ENCODE measurements at places on chromosomes 3 and 15. TPM values are rescaled to one million over a fixed set of nuclear protein-coding genes. Genes with fewer than 3 reads are reported as not detected.

DNA sequence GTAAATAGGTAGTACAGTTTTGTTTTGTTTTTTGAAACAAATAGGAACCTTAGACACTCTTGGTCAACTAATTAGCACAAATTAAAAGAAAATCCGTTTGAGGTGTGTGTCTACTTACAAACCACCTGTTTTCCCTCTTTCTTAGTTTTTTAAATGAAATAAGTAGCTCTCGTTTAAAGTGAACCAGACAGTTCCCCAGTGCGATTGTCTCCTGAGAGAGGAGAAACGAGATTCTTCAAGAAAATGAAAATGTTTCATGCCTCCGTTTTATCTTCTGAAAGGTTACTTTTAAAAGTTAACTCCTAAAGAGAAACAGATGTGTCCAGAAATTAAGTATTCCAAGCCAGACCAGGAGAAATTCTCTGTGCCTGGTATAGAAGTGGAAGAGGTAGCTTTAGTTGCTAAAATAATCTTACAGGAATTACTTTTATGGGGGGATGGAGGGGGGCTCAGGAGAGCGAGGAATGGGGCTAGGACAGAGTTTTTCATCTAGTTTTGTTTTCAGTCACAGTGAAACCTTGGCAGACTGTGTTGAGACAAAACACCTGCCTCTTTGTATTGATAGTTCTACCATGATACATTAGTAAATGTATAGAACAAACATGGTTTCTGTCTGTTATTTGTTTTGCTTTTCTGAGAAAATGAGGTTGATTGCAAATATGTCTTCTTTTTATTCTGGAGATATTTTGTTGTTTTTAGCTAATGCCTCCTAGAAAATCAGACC lies 155.1 kb upstream of the CNTN4 start:
- DNase-seq, result no peak

DNA sequence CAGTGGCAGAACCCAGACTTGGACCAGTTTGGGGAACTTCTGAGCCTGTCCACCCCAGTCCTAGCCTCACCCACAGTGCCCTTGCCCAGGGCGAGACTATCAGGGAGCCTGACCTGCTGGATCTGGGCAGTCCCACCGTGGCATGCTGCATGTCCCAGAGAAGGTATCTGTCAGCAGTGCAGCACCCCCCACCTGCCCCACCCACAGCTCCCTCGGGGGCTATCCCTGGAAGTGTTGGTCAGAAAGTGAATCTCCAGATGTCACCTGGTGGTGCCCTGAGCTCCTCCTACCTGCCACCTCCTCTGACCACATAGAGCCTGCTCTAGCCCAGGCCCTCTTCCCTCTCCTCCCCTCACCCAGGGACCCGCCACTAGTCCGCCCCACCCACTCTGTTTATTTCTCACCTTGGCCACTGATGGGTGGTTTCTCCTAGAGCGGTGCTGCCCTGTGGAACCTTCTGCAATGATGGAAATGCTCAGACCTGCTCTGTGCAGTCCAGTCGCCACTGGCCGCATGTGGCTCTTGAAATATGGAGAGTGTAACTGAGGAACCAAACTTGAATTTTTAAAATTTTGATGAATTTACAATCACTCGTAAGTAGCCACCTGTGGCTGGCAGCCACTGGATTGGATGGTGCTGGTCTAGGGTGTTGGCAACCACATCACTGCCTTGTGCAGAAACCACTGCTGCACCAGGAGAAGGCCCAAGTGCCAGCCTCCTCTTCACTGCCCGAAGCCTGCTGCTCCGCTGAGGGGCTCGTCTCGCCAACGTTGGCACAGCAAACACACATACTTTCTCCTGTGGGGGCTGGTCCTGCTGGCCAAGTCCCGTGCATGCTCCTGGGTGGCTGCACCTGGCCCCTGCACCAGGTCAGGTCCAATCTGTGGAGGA lies 13.1 kb downstream of the HDAC11 start:
- no peak for DNase-seq

GRCh38 chr3:124636863-124637296 lies 93.4 kb upstream of the UMPS start:
- no peak for DNase-seq

DNA sequence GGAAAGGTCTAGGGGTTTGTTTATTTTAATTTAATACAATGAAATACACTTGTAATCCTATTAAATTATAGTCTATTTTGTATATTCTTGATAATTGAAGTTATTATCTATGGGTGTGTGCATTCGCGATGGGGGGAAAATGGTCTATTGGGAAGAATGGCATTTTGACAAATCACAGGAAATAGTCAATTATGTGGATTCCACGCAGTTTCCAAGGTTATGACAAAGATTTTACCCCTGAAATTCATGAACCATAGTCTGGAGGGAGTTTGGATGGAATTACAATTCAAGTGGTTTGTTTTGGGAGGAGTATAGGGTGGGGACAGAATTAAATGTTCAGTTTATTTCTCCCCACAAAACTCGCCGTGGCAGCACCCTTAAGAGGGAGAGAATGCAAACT lies 66.5 kb downstream of the RBMS3 start:
- no peak for DNase-seq

GRCh38 chr15:77030048-77030927 lies 35.4 kb downstream of the PSTPIP1 start:
- no peak for DNase-seq

The CX3CR1 gene
- total RNA-seq, result not detected

- no peak for DNase-seq
Measured at GRCh38 chr3:168497741-168498140, 402.0 kb upstream of the GOLIM4 start.

The ZNF639 gene
- 39.2 TPM for total RNA-seq

- no peak for DNase-seq
Measured at GRCh38 chr15:66715181-66715624, 13.2 kb downstream of the SMAD6 start.

The STX19 gene
- total RNA-seq, result not detected

DNA sequence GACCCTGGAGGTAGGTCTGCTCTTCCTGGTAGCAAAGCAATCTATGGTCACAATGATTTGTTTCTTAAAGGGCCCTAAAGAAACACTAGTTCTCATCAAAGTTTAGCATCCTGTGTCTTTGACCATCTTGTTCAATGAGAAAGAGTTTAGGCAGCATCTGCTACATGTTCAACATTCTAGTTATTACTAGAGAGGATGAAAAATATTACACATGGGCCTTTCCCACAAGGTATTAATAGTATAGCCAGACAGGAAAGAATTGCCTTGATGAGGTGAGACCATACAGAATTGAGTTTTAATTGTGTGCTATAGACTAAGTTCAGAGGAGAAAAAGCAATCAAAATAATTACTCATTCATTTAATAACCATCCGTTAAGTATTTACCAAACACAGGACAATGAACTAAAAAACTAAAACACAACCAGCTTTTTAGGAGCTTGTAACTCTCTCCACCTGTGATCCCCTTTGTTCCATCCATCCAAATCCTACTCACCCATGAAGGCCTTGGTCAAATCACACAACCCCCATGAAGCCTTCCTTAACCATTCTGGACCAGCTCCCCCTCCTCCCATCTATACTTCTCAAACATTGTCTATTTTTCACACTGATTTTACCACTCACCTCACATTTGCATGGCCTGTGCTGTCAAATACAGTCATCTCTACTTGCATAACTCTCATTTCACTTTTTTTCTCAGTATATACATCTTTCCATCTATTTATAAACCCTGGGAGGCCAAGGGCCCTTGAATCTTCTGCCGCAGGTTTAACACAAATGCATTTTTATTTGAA lies 122.9 kb downstream of the RORA start:
- no peak for DNase-seq

DNA sequence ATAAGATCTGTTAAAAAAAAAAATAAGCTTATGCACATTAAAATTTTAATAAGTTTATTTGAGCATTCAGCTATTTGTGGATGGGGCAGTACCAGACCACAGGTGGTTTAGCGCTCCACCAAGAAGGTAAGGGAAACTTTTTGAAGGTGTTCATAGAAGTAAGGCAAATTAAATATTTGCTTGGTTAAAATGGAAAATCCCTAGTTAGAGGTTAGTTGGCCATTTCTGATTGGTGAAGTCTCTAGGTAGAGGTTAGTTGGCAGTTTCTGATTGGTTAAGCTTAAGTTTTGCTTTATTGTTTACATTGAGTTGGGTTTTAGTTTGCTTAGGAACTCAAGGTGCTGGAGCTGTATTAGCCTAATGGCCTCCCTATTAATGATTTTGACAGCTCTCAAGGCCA lies 30.7 kb downstream of the SCN11A start:
- DNase-seq, result no peak

DNA sequence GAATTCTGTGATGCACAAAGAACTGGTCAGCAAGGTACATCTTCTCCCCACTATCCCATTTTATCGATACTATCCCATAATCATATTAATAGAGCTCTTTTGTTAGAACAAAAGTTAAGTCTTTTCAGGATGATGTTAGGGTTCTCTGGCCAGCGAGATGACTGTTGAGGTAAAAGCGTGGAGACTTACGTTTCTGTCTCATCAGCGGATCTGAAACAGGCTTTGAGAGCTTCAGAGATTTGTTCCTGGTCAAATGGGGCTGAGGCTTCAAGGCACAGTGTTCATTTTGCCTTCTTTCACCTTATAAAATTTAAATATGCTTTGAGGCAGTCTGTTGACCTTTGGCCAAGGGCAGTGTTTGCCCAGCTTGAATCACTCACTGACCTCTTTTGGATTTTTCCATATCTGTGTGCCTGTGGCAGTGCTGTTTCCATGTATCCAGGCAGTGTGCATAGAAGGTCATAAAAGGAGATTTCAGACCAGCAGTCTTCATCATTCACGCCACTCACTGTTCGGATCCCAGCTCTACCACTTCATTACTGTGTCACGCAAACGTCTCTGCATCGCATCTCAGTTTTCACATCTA lies 3.1 kb downstream of the ADAMTSL3 start:
- no peak for DNase-seq

DNA sequence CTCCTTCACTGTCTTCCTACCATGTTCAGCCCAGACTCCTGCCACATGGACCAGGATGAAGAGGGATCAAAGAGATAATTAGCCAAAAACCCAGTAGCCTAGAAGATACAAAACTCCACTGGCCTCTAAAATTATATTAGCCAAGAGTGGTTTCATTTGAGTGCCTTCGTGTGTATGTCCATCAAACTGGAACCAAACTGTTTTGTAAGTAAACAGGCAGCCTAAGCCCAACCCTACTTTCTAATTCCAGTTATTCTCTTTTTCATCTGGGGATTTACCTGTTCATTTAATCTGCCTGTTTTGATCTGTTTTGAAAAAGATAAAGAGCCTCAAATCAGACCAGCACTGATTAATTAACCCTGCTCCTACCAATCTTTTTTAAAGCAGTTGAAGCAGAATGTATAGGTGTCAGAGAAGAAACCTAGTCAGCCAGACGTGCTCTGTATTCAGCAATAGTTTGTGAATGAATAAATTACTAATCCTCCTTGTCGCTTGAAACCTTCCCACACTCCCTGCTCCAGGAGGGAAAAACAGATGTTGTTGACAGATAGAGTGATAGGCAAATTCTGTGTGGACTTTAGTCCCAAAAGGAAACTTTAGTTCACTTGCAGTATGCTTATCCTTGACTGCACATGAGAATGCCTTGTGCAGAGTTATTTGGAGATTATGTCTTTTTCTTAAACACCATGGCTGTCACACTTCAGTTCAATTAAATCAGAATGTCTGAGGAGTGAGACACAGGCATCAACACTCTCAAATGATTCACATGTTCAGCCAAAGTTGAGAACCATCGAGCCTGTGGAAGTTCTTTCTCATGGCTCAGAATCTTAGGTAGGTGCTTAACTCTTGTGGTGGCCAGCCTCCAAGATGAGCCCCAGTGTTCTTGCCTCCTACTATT lies 55.5 kb upstream of the ZBED2 start:
- no peak for DNase-seq

GRCh38 chr3:89395996-89396395 lies 288.6 kb downstream of the EPHA3 start:
- peak; percentile 56 for DNase-seq

GRCh38 chr15:54273928-54274327 lies 295.7 kb downstream of the UNC13C start:
- peak; percentile 63 for DNase-seq

The RTP3 gene
- total RNA-seq, result not detected

The SLC22A13 gene
- total RNA-seq, result not detected

DNA sequence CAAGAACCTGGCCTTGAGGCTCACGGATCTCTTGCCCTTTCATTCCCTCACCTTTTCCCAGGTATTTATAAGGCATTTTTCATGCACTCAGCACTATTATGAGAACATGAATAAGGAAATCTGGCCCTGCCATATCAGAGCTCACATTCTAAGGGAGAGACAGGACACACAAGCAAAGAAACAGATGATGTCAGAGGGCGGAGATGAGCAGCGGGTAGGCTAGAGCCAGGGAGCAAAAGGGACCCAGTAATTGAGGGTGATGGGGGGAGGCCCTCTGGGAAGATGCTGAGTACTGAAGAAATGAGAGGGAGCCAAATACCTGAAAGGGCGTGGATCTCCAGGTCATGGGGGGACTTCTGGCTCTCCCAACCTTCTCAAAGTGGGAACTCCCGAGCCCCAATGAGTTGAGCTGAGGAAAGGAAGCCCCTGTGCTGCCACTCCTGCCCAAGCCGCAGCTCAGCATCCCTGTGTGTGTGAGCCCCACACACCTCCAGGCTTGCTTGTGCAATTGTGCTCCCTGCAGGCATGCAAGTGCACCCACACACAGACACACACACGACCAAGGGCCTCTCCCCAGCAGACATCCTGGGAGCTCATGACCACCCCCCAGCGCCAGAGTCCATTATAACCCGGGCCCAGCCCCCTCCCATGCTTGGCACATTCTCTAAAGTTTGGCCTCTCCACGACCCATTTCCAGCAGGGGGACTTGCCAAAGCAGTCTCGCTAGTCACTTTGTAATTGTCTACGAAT lies 81.4 kb upstream of the PXYLP1 start:
- DNase-seq, result no peak

GRCh38 chr3:45792036-45792435 lies 4.3 kb downstream of the SLC6A20 start:
- no peak for DNase-seq

DNA sequence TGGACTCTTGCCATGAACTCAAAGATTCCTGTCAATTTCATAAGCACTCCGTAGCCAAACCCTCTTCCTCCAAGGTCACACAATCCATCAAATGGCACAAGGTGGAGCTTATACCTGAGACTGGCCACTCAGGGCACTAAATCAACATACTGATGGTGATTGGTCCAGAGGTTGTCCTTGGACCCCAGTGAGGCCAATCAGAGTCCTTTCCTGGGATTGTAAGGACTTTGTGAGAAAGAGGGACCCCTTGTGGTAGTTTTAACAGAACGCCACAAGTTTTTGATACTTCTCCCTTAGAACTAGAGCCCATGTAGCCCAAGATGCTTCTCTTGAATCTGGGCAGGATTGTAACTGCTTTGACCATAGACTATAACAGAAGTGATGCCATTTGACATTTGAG lies 44.4 kb upstream of the LARS2 start:
- peak; percentile 71 for DNase-seq

GRCh38 chr3:135897715-135898114 lies 67.8 kb upstream of the PPP2R3A start:
- no peak for DNase-seq

DNA sequence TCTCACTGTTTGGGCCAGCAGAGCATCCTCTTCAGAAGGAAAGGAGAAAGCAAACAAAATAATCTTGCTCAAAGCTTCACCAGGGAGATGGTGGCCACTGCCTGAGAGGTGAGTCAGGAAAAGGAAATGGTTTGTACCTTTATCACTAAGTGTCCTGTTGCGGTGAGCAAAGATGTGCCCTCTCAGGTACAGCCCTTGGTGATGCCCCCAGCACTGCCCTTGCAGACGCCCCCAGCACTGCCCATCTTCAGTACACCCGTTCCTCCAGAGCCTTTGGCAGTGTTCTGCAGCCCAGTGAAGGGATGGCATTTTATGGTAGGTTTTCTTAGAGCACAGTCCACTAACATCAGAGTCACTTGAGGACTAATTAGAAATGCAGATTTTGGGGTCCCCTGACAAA lies 92.3 kb downstream of the ZNF621 start:
- DNase-seq, result no peak
